Glomerular endothelial cell (primary cell): ENCODE measurements at places on chromosomes 3 and 15. TPM values are rescaled to one million over a fixed set of nuclear protein-coding genes. Genes with fewer than 3 reads are reported as not detected.

DNA sequence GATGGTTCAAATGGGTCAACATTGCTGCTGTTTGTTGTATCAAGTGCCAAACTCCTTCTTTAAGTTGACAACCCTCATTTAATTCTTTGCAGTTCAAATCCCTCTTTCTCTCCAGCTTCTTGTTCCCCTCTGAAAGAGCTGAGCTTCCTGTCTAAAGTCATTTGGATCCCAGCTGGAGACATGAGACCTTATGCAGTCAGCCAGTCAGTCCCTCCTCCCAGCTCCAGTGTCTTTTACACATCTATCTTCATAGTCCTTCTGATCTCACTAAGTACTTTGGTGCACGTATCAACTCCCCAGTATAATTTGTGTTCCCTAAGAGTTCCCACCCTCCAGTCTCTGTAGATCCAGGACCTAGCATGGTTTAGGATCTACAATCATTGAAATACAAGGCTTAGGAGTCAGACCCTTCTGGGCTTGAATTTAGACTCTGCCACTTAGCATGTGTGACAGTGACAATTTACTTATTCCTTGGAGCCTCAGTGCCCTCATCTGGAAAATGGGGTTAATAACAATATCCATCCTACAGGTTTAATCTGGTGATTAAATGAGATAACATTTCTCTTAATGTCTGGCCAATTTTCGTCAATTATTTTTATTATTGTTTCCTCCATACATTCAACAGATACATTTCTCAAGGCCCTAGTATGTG, 102.8 kb upstream of the SEMA6D start:
- DNase-seq, result no peak

DNA sequence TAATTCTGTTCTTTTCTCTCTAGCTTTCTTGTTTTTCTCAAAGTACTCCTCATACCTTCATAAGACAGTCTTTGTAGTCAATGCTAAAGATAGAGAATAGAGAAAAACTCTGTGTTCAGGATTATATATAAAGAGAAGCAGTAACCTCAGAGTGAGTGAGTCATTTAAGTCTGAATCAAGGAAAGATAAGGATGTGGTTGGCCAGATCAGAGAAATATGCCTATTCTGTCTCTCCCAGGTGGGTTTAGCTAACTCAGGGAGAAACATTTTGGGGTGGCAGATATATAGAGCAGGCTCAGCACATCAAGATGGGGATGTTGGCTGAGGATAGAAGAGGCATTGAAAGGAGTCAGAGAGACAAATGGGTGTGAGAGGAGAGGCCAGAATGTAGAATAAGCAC, 31.4 kb downstream of the GTF2E1 start:
- no peak for DNase-seq

- no peak for DNase-seq
Observed at GRCh38 chr3:4888913-4889846, 90.1 kb upstream of the BHLHE40 start.

GRCh38 chr3:112379020-112379690, 46.2 kb downstream of the CD200 start:
- DNase-seq, result no peak

DNA sequence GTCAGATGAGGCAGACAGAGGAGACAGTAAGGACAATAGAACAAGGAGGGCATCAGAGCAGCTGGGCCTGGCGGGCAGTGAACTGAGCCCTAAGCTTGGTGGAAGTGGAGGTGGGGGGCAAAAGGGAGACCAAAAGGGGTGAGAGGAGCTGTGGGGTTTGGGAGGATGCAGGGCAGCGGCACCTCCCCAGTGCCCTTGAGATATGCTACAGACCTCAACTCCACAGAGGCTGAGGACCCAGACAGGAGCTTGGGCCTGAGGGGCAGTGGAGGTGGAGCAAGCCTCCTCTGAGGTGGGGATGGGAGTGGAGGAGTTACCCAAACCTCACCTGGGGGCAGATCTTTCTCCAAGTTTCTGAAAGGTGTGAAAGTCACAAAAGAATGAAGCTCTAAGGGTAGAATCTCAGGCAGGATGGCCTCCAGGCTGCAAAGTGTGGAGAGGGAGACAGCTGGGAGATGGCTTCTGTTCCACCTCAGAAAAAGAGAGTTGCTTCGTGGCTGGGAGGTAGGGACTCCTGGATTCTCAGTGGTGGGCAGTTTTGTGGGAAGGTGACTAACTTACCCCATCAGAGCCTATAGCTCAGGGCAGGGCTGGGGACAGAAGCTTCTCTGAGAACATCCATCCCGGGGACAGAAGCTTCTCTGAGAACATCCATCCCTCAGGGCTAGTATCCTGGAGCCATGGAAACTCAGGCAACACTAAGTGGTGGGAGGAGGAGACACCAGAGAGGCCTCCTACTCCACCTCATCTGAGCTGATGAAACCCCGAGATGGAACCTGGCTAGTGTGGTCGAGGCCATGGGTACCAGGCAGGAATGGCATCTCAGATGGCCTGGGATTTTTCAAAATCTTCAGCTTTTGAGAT, 2.3 kb upstream of the CLK3 start:
- DNase-seq, result no peak

DNA sequence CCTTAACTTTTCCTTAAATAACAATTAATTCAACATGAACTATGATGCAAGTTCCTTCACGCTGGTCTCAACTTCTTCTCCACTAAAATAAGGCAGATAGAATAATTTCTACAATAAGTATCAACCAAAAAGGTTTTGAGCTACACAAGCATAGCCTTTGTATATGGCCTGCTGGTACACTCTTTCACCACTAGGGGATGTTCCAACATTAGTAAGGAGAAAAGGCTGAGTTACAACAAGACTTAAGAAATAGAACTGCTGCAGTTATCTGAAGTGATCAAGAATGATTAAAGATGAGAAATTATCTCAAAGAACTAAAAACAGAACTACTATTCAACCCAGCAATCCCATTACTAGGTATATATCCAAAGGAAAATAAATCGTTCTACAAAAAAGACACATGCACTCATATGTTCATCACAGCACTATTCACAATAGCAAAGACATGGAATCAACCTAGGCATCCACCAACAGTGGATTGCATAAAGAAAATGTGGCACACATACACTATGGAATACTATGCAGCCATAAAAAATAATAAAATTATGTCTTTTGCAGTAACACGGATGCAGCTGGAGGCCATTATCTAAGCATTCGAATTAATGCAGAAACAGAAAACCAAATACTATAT, 14.4 kb downstream of the ATP13A3 start:
- DNase-seq, result no peak

DNA sequence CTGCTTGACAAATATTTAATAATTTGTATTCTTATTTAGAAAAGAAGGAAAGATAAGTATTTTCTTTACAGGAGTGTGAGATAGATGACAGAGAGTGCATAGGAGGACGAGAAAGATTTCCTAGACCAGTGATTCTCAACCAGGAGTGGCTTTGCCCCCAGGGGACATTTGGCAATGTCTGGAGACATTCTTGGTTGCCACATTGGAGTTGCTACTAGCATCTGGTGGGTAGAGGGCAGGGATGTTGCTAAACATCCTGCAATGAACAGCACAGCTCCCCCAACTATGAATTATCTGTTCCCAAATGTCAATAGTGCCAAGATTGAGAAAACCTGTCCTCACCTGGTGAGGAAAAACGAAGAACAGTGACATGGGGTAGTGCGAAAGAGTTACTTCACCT, 30.8 kb upstream of the MINAR1 start:
- no peak for DNase-seq

GRCh38 chr3:127065561-127066290, 82.8 kb downstream of the PLXNA1 start:
- DNase-seq, result no peak

DNA sequence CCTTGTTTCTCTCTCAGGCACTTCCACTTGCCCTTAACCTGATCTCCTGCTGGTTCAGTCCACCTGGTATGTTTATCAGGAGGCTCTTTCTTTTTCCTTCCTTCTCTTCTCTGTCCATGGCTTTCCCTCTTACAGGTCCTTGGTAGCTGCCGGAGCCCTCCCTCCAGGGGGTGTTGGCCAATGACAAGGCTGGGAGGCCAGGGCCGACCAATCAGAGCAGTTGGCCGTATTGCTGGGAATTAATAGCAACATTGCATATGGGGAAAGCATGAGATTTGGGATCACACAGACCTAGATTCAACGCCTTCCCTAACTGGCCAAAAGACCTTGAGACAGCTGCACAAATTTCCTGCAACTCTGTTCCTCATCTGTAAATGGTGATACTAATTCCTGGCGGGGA, 62.4 kb downstream of the CEMIP start:
- DNase-seq, result no peak

DNA sequence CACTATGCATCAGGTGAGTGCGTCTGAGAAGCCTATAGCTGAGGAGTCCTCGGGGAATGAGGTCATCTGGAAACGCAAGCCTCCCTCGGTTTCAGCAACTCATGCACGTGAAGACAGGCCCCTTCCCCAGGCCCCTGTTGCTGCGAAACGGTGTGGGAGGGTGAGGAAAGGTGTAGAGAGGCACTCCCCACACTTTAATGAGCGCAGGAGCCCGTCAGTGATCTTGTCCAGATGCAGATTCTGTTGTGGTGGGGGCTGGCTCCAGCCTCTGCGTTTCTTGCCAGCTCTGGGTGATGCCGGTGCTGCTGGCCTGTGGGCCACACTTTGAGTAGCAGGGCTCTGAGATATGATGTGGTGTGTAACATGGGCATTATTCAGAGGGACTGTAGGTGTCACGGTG, 38.6 kb upstream of the LACTB start:
- DNase-seq, result no peak

DNA sequence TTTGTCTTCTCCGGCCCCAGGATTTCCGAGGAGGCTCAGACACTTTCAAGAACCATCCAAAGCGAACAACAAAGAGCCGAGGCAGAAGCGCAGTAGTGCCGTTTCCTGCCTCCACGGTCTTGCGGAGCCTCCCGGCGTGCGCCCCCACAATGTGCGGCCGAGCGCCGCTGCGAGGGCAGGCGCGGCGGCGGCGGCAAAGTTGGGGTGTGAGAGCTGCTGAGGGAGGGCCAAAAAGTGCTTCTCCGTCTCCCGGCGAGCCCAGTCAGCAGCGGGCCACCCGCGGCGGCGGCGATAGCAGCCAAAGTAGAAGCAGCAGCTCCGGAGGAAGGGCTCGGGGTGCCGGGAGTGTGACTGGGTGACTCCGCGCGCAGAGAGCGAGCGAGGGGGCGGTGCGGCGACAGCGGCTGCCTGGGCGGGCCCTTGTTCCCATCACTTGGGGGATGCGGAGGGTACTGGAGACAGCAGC, 749.1 kb downstream of the ROBO1 start:
- DNase-seq, result no peak

- no peak for DNase-seq
Observed at GRCh38 chr3:107687056-107687581, 164.4 kb downstream of the BBX start.

DNA sequence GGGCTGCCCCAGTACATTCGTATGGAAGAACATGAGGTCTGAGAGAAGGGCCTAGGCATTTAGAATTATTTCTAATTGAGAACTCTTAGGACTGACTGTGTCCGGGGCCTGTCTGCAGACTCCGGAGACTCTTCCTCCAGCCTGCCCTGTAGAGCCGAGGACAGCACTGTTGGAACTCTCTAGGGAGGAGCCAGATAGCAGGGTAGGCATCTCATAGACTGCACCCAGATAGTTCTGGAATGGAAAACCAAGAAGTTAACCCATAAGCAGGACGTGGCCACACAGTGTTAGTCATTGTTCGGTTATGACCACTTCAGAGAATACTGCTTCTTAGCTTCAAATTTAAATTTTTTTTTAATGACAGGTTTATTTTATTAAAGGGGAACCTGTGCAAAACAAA, 59.5 kb downstream of the SNRK start:
- no peak for DNase-seq

DNA sequence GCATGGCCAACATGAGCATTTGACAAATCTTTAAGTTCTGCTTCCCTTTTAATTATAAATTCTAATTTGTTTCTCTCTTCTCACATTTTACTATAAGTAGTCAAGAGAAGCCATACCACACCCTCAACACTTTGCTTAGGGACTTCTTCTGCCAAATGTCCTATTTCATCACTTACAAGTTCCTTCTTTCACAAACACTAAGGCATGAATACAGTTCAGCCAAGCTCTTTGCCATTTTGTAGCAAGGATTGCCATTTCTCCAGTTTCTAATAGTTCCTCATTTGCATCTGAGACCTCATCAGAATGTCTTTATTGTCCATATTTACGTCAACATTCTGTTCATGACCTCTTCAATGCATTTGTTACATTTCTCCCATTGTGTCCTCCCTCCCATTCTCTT, 29.4 kb downstream of the SLC22A14 start:
- DNase-seq, result no peak

DNA sequence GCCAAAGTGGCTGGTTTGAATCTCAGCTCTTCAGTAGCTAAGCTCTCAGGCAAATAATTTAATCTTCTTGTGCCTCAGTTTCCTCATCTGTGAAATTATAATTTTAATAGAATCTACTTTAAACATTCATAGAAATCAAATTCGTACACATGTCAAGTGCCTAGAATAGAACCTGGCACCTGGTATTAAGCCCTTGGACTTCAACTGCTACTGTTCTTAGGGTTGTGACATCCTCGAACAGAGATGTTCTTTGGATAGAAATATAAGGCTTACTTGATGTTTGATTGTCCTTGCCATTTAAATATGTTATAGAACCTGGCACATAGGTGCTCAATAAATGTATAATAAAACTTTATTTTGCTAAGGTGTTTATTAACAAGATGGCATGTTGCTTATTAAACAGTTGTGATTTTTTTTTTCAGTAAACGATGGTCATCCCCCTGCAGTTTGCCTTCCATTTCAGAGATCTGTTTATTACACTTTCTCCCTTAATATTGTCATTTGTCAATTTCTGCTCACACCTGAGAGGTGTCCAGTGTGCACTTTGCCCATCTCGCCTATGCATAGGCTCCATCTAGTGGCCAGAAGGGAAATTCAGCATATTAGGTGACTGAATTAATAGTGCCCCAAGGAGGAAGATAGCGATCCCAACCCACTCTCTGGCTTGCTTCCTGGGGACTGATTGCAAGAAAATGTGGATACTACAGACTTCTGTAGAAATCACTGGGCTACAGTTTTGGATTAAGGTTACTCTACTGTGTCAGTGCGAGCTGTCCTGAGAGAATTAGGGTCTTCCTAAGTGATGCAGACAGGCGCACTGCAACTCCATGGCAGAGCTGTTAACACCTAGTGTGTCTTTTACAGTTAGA, 10.7 kb downstream of the IGF1R start:
- DNase-seq, result no peak

DNA sequence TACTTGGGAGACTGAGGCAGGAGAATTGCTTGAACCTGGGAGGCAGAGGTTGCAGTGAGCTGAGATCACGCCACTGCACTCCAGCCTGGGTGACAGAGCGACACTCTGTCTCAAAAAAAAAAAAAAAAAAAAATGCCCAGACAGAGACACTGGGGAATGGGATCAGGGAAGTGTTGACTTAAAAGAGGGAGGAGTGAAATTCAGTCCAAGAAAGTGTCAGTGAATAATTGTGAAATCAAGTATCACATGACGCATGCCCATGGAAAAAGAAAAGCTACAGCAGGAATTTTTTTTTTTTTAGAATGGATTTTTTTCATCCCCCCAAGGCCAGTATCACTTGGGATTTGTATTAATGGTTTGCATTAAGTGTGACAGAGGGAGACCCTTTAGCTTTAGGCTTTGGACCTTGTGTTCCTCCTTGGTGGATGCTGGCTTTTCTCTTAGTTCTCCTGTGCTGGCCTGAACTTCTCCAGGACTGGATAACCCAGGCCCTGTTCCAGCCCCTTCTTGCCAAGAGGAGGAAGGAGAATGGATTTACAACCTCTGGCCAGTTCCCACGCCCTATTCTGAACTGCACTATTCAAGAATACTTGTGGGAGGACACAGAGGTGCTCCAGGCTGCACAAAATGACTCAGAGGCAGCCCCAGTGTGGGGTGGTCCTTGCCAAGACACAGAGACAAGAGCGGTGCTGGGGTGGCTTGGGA, 36.7 kb upstream of the ZNF774 start:
- no peak for DNase-seq

The CPNE4 gene
- not detected in 2 replicates for total RNA-seq

The SLC9A9 gene
- 0.73 and 1.2 TPM in 2 replicates for total RNA-seq

The GOLGA6L6 gene
- total RNA-seq, result not detected in 2 replicates

The PPP1R14D gene
- not detected in 2 replicates for total RNA-seq
